Endothelial cell of umbilical vein (primary cell): ENCODE measurements at places on chromosomes 5 and 9. TPM values are rescaled to one million over a fixed set of nuclear protein-coding genes. Genes with fewer than 3 reads are reported as not detected.

Gene RPS23
- 2,281 and 3,265 TPM in 2 replicates for polyA plus RNA-seq

DNA sequence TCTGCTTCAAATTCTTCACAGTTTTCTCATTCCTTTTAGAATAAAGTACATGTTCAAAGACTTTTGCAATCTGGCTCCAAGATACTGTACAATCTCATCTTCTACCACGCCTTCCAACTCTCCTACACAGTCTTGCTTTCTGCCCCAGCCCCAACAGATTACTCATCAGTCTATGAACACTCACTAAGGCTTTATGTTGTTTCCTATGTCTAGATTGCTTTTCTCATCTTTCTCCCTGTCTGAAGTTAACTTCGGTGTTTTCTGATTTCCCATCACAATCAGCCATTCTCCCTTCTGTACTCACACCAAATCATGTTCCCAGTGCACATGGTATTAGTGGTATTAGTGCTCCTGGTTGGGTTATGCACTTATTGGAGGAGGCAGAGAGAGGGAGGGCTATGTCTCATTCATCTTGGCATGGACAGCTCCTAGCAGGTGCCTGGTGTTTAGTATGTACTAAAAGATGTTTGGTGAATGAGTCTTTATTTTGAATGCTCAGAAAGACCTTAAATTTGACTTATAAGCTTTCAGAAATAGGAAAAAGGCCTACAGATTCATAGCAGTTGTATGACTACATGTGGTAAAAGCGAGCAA lies 44.0 kb upstream of the ZNF608 start:
- DNase-seq, result peak; percentile 21

GRCh38 chr5:62596096-62596495 lies 17.5 kb downstream of the LRRC70 start:
- DNase-seq, result no peak

Gene ARID3C
- not detected in 2 replicates for polyA plus RNA-seq

Gene ADGRV1
- polyA plus RNA-seq, result 0.05 and 0.55 TPM in 2 replicates

- no peak for DNase-seq
Measured at GRCh38 chr9:8860086-8860485, 1060.5 kb upstream of the DMAC1 start.

DNA sequence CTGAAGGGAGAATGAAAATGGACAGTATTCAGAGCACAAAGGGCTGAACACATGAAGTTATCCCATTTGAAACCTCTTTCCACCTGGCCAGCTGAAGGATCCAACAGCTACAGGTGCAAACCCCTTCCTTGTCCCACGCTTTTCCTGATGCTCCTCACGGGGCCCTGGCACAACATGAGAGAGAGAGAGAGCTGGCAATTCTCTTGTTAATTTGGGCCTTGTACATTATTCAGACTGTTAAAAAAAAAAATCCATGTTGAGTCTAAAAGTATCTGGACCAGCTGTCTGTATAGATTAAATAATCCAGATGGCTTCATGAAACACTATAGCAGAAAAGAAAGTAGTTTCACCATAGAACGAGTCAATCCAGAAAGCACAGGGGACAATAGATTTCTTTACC lies 74.1 kb downstream of the HMHB1 start:
- no peak for DNase-seq

GRCh38 chr9:13744261-13744901 lies 464.9 kb upstream of the MPDZ start:
- no peak for DNase-seq

Gene AFAP1L1
- 6.2 and 7.9 TPM in 2 replicates for polyA plus RNA-seq

Gene TLX3
- polyA plus RNA-seq, result not detected in 2 replicates

DNA sequence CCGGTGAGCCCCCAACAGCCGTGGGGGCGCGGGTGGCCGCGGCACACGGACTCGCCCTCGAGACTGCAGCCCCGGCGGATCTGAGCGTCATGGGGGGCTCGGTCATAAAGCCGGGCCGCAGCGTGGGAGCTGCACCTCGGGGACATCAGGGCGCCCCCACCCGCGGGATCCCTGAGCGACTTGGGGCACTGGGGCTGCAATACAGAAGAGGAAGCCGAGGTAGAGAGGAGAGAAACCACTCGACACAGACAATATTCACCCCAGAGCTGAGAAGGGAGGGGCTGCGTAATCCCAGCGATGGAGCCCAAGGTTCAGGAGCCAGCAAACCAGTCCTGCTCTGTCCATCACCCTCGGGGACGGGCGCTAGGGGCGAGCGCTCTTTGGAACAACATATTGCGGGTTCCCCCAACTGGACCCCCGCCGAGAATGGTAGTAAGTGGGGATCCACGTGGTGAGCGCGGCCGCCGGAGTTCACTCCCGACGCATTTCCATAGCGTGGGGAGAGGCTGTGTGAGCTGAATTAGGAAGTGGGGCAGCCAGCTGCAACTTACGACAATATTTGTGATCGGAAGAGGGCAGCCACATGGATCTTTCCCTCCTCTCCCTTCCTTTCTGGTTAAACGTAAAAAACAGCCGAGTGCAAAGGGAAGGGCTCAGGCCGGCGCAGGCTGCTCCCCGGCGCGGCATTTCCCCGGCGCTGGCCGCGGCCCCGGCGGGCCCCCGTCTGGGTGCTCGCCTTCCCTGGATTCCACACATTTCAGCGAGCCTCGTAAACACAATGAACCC lies 9.9 kb downstream of the PTCH1 start:
- DNase-seq, result peak; percentile 71

GRCh38 chr9:125393426-125393825 lies 131.8 kb downstream of the GAPVD1 start:
- no peak for DNase-seq

Gene DOCK8
- 0.53 and 0.54 TPM in 2 replicates for polyA plus RNA-seq

DNA sequence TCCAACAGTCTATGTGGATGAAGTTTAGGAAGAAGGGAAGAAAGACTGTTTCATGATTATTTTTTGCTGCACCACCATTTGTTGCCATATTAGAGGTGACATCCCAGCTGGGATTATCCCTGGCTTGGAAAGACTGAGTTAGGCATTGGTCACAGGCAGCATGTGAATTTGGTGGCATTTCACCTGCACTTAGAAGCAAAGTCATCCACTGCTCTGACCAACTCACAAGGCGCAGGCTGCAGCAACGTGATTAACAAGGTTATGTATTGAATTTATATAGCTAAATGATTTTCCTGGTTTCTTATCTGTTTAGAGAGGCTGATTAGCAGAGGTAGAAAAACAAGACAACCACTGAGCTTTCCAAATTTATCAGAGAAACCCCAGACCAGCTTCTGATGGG lies 2.7 kb downstream of the FYB1 start:
- DNase-seq, result no peak

Gene HNRNPA0
- 13.4 and 16.0 TPM in 2 replicates for polyA plus RNA-seq

- DNase-seq, result no peak
Measured at GRCh38 chr5:16936989-16937438, 926 bp upstream of the MYO10 start.

DNA sequence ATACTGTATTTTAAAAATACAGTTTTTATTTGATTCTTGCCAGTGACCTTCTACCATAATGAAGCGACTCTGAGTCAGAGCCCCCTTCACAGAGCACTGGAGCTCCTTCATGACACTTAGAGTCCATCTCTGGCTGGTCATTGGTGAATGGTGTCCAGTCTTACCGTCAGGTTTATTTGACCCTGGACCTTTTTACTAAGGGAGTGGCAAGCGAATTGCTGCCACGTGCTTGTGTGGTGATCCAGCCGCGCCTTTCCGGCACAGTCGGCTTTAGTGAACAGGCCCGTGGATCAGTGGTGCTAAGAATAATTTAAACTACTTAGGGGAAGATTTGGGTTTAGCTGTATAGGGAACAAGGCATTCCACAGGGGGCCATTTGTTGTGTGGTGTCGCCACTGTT lies 48.5 kb downstream of the PRRC2B start:
- no peak for DNase-seq

Gene SVEP1
- polyA plus RNA-seq, result 0.04 and 0.05 TPM in 2 replicates

DNA sequence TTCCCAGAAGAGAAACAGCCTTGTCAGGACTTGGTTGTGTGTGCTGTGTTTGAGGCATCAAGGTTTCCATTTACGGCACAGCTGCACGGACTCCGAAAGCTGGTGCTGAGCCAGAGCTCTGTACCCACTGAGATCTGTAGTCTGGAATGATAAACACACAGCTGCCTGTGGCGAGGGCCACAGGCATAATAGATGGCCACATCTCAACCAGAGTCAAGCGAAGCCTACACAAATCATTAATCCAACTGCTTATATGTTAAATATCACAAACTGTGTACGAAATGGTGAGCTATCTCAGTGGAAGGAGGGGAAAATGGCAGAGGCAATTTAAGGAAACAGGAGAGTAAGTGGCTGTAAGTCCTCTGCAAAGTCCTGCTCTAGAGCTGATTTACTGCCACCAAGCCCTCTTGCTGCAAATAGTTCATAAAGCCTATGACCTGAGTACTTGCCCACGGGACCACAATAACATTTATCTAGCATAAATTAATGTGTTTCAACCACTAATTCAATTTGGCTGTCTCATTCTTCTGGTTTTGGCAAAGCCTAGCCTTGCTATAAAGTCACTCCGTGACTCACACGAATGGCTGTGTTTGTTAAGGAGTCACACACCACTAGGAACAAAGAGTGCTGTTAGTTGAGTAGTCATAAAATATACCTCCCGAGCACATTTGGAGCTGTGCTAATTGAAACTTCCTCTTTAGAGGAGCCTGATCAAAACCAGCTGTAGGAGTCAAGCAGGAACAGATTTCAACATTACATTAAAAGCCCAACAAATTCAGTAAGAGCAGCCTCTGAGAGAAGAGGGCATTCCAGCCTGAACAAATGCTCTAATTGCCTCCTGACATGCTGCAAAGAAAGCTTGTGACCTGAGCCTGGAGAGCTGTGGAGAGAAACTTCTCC lies 738.6 kb upstream of the ZNF608 start:
- DNase-seq, result peak; percentile 96

DNA sequence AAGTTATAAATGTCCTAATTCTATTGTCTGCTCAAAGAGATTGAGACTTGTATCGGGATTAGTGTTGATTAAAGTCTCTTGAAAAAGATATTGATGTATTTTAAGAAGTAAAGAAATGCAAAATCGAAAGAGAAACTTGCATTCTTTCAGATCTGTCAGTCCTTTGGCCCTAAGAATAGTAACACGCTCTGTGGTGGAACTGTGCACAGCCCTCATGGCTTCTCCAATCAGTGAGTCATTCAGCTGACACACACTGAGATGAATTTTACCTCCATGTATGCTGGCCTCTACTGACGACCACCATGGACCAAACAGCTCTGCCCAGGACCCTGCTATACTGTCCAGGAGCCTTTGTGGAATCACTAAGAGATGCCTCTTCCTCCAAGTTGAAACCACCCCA lies 232.4 kb downstream of the ESM1 start:
- no peak for DNase-seq

DNA sequence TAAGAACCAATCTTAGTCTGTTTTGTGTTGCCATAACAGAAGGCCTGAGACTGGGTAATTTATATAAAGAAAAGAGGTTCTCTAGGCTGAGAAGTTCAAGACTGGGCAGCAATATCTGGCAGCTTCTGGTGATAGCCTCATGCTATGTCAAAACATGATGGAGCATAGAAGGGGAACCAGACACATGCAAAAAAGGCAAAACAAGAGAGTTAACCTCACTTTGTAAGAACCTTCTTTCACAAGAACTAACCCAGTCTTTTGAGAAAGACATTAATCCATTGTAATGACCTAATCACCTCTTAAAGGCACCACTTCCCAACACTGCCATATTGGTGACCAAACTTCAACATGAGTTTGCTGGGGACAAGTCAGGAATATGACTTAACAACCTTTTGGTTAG lies 37.3 kb downstream of the FSD1L start:
- DNase-seq, result no peak

GRCh38 chr9:130846487-130847305 lies 11.6 kb downstream of the ABL1 start:
- peak; percentile 93 for DNase-seq

- peak; percentile 52 for DNase-seq
Measured at GRCh38 chr5:40796487-40796889, 1.7 kb downstream of the PRKAA1 start.

GRCh38 chr9:133171161-133171961 lies 7.6 kb upstream of the GBGT1 start:
- DNase-seq, result no peak

Gene IFNA2
- not detected in 2 replicates for polyA plus RNA-seq

DNA sequence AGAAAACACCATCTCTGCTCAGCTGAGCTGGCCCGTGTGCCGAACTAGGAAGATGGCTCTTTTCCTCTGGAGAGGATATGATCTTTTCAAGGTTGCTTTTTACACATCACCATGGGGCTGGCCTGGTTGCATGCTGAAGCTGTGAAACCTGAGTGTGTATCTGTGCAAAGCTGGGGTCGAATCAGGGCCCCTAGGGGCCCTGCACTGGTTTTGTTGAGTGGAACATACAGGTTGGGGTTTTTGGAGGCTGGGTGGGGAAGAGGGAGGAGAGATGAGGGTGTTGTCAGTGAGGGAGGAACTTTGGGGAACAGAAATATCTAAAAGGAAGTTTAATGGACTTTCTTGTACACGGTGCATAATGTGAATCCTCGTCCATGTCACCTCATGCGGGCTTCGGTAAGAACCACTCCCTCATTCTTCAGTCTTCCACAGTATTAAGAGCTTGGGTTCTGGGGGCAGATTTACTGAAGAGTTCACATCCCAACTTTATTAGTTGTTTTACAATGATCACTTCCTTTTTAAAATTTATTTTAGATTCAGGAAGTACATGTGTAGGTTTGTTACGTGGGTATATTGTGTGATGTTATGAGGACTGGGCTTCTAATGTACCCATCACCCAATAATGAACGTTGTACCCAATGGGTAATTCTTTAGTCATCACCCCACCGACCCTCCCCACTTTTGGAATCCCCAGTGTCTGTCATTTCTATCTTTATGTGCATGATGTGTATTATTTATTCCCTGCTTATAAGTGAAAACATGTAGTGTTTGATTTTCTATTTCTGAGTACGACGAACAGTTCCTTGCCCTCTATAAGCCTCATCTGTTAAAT lies 238.2 kb downstream of the NR3C1 start:
- DNase-seq, result no peak

DNA sequence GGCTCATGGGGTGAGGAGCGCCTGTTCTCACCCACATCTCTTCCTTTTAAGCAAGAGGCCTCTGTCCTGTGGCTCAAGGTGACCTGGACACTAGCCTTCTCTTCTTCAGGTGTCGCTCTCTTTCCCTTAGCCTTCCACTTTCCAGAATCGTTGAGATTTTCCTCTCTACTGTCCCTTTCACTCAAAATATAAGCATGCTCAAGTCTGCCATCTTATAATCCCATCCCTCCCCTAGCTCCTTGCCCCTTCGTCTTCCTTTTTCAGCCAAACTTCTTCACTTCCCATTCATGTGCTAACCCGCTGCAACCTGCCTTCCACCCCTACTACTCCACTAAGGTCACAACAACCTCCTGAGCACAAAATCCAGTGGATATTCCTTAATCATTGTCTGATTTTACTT lies 13.1 kb downstream of the PTGR1 start:
- no peak for DNase-seq

DNA sequence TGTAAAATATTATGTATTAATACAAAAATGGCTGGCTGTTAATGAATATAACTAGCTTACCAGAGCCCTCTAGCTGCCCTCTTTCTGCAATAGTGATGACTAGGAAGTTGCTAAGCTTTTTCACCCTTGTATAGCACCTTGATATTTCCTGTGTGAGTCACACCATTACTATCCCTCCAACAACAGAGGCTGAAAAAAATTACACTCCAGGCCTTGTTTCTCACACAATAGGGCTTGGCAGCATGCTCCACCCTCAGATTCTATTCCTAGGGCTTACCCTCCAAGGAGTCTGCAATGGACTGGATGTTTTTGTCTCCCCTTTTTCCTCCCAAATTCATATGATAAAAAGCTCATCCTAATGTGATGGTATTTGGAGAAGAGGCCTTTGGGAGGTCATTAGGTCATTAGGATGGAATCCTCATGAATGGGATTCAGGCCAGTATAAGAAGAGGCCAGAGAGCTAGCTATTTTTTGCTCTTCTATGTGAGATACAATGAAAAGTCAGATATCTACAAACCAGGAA lies 184.6 kb upstream of the MAP1B start:
- DNase-seq, result peak; percentile 87

Gene NIM1K
- polyA plus RNA-seq, result 0.04 and 0.14 TPM in 2 replicates

Gene FOXD4L6
- polyA plus RNA-seq, result 0.05 TPM in 1 of 2 replicates, not detected in the other
